ENCODE measurements at places on chromosomes 5 and 9. TPM values are rescaled to one million over a fixed set of nuclear protein-coding genes. Genes with fewer than 3 reads are reported as not detected.

The ZNF883 gene
- 7.5 TPM for polyA plus RNA-seq

The PCA3 gene
- polyA plus RNA-seq, result 0.73 TPM

The TMEM232 gene
- 5.1 TPM for polyA plus RNA-seq

The TSSK1B gene
- polyA plus RNA-seq, result not detected

The OR2V2 gene
- polyA plus RNA-seq, result 0.05 TPM

The AGTPBP1 gene
- polyA plus RNA-seq, result 34.1 TPM

The LEAP2 gene
- polyA plus RNA-seq, result 4.5 TPM

All from right lung (tissue), 10 donors.